Bone marrow (tissue), 2 donors: ENCODE measurements at places on chromosomes 4 and X.

DNA sequence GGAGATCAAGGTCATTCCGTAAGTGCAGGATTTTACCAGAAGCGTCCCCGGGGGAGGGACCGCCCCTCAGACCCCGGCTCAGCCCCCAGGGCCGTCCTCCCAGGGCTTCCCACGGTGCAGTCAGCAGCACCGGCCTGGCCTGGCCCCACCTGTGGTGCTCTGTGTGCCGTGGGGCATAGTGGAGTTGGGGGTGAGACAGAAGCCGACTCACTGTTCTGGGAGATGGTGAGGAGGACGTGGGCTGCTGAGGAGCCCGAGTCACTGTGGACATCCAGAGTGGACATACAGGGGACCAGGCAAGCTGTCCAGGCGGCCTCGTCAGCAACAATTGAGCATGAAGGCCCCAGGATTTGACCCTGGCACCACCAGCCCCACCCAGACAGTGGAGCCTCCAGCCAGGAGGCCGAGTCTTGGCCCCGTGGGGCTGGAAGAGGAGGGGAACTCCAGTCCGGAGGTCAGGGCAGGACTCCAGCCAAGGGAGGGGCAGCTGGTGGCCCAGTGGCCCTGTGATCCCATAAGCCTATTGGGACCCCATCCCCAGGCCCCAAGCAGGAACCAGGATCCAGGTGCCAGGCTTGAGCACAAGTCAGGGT lies 19.1 kb downstream of the ATP5ME start:
- DNase-seq = no peak

- no peak for DNase-seq
Observed at GRCh38 chr4:8047837-8048678, 108.4 kb upstream of the AFAP1 start.

GRCh38 chrX:72470532-72471223 lies 102.0 kb downstream of the HDAC8 start:
- no peak for DNase-seq

GRCh38 chr4:85029453-85029852 lies 63.0 kb upstream of the WDFY3 start:
- no peak for DNase-seq

DNA sequence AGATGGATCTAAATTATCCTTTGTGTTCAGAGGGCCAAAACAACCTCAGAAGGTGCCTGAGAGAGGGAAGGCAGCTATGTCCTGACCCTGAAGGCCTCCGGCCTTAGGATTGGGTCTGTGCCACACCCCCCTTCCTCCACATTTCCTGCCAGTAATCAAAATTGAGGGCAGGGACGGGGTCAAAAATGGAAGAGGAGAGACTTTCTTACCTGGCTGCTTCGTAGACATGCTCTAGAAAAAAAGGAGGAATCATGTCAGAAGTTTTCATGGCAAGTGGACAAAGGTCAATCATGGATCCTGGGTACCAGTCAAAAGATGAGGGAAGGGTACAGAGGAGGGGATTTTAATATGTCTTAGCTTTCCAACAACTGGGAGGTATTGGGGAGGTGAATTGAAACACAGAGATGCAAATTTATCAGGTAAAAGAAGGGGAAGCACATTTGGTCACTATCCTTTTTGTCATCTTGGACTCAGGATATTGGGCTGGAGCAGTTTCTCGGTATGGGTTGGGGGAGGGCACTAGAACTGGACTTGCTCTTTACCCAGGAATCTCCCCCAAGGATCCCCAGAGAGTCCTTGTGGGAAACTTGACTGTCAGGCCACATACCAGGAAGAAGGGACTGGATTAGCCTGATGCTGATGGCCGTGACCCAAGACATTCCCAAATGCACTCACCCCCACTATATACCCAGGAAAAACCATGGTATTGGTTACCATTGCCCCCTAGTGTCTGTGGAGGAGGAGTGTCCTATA lies 17.1 kb downstream of the VSIG4 start:
- no peak for DNase-seq

DNA sequence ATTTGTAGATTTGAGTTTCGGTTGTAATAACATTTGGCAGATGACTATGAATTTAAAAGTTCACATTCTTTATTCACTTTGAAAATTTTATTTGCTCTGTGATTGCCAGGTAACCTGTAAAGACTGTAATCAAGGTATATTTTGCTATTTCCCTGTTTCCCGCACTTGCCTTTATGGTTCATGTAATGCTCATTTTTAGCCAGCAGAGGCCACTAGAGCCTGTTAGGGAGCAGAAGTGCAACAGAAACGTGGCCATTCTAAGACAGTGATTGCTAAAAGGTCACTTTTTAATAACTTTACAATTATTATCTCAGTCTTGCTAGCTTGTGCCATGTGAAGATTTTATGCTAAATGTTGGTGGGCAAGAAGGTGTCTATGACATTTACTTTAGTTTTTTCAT lies 12.4 kb downstream of the YIPF6 start:
- no peak for DNase-seq

- DNase-seq = no peak
Observed at GRCh38 chr4:100782356-100782755, 264.5 kb upstream of the EMCN start.

DNA sequence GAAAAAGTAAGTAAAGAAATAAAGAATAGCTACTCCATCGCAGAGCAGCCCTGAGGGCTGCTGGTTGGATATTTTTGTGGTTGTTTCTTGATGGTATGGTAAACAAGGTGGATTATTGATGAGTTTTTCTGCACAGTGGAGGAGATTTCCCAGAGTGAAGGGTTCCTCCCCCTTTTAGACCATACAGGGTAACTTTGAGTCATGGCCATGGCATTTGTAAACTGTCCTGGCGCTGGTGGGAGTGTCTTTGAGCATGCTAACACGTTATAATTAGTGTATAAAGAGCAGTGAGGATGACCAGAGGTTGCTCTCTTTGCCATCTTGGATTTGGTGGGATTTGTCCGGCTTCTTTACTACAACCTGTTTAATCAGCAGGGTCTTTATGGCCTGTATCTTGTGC lies 128.2 kb downstream of the ASMT start:
- DNase-seq = no peak

- DNase-seq = no peak
Observed at GRCh38 chr4:112626228-112626627, 10.5 kb downstream of the ZGRF1 start.
